Osteocyte (in vitro differentiated cells): ENCODE measurements at places on chromosomes 11 and 22. TPM values are rescaled to one million over a fixed set of nuclear protein-coding genes. Genes with fewer than 3 reads are reported as not detected.

ABCG4 gene
- total RNA-seq, result 0.63 and 0.75 TPM in 2 replicates

TOLLIP gene
- total RNA-seq, result 63.2 and 71.6 TPM in 2 replicates

OR5D14 gene
- not detected in 2 replicates for total RNA-seq

DNA sequence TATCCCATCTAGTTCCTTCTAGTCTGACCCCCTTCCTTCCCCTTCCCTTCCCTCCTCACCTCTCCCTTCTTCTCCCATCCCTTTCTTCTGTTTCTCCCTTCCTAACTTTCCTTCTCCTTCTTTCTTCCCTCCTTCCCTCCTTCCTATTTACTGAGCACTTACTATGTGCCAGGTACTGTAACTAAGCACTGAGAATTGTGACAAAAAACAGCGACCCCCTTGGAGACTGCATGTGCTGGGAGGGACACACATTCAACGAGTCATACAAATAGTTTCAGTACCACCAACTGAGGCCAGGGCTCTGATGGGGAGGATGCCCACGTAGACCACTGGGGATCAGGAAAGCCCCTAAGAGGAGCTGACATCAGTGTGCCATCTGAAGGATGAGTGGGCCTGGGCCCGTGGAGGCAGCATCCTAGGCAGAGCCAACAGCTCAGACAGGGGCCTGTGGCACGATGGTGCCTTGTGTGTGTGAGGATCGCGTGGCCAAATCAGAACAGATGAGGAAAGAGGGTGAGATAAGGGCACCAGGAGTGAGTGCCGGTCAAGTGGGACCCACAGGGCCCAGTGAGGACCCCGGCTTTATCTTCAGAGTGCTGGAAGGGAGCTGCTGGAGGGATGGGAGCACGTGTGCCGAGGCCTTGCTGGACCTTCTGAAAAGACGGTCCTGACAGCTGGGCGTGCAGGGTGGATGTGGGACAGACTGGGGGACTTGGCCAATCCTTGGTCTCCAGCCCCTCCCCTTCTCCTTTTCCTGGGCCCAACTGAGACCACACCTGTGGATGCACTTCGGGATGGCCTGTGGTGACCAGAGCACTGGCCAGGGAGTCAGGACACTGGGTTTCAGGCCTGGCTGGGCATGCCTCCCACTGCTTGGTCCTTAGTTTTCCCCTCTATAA, 38.4 kb upstream of the CRYBB3 start:
- DNase-seq, result no peak

DNA sequence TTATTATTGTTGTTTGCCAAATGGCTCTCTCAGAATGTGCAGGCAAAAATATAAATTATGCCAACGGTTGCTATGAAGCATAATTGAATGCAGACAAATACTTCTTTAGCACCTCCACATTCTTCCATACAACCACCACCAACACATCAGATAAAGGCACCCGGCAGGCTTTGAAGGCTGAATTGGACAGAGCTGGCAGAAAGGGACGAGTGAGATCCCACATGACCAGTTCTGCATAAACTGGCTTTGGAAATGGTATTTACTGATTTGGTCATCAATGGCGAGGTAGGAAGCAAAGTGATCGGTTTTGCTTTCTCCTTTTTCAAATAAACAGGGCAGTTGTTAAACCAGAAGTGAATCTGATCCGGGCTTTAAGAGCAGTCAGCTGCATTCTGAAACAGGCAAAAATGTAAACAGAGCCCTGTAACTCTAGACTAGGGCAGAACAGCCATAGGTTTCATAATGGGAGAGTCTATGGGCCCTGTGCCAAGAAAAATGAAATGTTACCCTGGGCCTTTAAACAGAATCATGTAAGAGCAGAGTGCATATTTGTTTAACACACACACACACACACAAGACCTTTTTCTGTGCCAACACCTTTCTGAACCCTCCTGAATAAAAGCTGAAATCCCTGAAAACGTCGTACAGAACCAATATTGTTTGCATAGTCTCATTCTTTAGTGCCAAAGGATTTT, 97.7 kb downstream of the MPPED2 start:
- DNase-seq, result no peak

DNA sequence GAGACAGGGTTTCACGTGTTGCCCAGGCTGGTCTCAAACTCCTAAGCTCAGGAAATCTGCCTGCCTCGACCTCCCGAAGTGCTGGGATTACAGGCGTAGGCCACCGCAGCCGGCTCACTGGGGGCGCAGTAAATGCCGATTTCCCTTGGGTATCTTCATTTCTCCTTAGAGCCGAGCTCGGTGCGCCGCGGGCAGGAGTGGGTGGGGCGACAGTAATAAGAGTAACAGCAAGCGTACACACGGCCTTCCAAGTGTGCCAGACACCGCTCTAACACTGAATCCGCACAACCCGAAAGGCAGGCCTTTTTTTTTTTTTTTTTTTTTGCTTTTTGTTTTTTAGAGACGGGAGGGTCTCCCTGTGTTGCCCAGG, 500 bp upstream of the ADSL start:
- no peak for DNase-seq
